ENCODE measurements at places on chromosomes 12 and 14. TPM values are rescaled to one million over a fixed set of nuclear protein-coding genes. Genes with fewer than 3 reads are reported as not detected.
A peak's percentile ranks its signal among the peaks of the same experiment; 100 is the strongest.

DNA sequence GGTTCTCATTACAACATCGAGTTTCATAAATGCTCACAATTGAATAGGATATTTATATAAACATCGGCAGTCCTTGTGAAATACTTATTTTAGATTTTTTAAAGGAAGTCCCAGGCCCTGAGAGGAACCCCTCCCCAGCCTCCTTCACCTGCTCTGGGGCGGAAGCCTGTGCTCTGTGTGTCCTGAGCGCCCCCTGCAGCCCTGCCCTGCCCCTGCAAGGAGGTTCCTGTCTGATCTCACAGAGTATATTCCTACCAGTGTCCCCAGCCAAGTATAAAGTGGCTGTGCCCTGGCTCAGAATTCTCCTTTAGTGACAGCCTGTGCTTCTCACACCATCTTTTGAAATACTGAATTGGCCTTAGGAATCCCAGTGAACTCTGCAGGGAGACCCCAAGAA, 659.5 kb downstream of the TMEM121 start:
- DNase-seq = no peak

DNA sequence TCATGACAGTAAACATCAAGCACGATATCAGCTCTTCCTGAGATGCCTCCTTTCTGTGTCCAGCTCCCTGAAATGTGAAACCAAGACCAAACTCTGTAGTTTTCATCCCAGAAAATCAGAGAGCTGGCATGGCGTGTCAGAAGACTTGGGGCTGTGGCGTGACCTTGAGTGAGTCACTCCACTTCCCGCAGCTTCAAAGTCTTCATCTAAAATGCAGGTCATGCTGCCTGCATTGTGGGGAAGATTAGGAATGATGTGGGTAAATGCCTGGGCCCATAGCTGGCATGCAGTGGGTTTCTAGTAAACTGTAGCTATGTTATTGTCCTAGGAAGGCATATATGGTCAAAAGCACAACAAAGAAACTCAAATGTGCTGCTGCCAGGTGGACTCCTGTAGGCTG, 28.8 kb downstream of the OAS2 start:
- peak; percentile 73 for DNase-seq

DNA sequence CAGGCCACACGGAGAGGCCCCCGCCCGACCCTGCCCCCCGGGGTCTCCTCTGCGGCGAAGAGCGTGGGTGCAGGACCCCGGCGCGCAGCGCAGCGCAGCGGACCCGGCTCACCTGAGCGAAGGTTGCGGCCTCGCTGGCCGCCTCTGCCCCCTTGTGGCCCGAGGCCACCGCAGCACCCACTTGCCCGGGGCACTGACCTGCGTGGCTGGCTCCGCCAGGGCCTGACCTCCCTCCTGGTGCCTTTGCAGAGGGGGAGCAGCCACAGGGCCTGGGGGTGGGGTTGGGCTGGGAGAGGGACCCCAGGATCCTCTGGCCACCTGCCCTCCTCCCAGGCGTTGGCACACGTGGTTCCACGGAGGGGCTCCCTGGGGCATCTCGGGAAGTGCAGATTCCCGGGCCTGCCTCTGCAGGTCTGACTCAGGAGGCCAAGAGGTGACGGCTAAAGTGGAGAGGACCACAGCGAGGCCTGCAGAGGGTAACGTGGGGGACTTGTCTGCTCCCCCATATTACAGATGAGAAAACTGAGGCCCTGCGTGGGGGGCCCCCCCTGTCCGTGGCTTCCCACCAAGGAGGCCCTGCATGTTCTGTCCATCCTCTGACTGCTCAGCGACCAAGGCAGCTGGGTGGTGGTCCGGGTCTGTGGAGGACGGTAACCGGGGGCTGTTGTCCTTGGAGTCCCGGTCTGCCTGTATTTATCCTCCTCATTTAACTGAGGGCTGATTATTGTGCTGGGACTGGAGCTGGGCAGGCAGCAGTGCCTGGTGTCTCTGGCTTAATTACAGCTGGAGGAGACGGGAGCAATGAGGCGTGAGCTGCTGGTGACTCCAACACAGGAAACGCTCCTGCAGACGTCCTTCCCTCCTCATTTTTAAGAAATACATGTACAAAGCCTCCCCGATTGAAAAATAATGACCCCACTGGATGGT, 67.9 kb upstream of the BEGAIN start:
- DNase-seq = no peak

GRCh38 chr14:21070610-21071224, 613 bp downstream of the ARHGEF40 start:
- DNase-seq = peak; percentile 50

GPR132 gene
- 0.24 TPM for total RNA-seq

MRPS35 gene
- 43.4 TPM for total RNA-seq

CLEC2D gene
- 2.0 TPM for total RNA-seq
